ENCODE measurements at places on chromosomes 7 and 10. TPM values are rescaled to one million over a fixed set of nuclear protein-coding genes. Genes with fewer than 3 reads are reported as not detected.
A peak's percentile ranks its signal among the peaks of the same experiment; 100 is the strongest.

Gene PLCE1
- 47.4 TPM for total RNA-seq

DNA sequence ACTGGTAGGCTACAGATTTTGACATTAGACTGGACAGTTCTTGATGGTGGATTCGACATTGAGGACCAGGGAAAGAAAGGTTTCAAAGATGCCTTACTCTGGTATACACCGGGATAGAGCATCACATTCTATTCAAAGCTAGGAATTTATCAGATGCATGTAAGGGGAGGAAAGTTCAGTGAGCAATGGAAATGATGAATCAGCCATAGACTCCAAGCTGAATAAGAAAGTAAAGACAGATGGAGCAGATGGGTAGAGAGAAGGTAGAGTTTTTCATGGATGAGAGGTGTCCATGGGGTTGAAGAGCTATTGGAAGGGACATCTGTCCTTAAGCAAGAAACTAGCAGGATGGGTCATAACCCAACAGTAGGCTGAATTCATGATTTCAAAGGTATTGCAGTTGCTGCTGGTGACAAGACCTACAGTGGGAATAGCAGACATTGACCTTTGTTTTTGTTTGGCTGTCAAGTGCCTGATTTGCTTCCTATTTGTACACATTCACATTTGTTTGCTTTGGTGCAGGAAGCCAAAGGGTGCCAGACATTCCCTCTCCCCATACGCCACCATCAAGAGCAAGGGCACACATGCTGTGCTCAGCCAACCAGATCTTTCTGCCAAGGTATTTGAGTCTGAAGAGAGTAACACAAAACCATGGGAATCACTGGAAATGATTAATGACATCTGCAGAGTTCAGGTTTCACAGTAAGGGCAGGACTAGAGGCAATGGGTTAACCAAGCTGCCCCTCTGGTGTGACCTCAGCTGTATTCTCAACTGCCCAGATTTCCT, 8.6 kb upstream of the CACUL1 start:
- no peak for DNase-seq

- no peak for DNase-seq
These were observed 96.3 kb downstream of the CHN2 start for GRCh38 chr7:29290829-29291228.

DNA sequence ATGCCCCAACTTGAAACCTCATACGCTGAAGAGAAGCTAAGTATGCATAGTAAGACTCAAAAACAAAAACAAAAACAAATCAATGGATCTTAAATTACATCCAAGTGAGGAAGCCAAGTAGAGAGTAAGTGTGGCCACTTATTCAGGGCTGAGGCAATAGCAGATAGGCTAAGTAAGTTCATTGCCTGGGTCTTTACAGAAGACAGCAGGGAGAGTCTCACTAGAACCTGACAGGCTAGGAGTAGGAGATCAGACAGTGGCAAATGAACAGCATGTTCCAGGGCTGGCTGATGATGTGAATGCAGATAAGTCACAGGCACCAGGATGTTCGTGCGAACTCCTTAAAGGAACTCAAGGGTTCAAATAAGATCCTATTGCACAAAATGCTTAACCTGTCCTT, 568.6 kb downstream of the KCNMA1 start:
- no peak for DNase-seq

- no peak for DNase-seq
These were observed 100.9 kb upstream of the CHST15 start for GRCh38 chr10:124194199-124194824.

DNA sequence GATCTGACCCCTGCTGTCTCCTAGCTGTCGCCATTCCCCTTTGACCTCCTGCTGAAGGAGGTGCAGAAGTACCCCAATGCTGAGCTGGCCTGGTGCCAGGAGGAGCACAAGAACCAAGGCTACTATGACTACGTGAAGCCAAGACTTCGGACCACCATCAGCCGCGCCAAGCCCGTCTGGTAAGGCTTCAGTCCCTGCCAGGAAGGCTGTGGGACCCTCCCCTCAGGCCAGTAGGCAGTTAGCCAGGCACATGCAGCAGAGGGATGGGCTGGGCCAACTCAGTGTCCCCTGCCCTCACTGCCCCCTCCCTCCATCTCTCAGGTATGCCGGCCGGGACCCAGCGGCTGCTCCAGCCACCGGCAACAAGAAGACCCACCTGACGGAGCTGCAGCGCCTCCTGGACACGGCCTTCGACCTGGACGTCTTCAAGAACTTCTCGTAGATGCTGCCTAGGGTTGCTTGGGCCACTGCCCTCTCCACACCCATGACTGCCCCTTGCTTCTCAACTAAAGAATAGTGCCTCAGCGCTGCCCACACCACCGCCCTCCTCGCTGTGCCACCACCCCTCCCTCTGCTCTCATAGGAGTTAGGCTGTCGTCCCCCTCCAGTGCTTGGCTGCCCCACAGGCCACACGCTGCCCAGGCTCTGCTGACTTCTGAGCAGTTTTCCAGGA, 41.0 kb upstream of the ZMIZ2 start:
- no peak for DNase-seq

GRCh38 chr7:47454974-47455871, 126.7 kb downstream of the TNS3 start:
- DNase-seq = no peak

Gene CREB5
- 17.8 TPM for total RNA-seq

Gene PALD1
- 4.8 TPM for total RNA-seq

DNA sequence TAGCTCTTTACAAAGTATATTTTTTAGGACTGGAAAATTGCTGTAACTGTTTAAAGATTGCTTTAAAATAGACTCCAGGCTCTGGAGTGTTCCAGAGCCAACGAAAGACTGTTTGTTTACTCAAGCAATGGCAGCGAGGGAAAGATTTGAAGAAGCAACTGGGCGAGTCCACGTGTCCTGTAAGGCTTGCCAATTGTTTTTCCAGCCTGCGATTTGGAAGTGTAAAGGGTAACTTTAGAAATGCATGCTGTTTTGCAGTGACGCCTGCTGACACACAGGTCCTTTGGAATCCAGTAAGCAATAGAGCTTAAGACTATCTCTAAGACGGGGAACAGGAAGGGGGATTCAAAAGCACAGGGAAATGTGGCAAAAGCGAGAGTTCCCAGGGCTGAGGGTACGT, 55.8 kb downstream of the TACC2 start:
- DNase-seq = peak; percentile 54

DNA sequence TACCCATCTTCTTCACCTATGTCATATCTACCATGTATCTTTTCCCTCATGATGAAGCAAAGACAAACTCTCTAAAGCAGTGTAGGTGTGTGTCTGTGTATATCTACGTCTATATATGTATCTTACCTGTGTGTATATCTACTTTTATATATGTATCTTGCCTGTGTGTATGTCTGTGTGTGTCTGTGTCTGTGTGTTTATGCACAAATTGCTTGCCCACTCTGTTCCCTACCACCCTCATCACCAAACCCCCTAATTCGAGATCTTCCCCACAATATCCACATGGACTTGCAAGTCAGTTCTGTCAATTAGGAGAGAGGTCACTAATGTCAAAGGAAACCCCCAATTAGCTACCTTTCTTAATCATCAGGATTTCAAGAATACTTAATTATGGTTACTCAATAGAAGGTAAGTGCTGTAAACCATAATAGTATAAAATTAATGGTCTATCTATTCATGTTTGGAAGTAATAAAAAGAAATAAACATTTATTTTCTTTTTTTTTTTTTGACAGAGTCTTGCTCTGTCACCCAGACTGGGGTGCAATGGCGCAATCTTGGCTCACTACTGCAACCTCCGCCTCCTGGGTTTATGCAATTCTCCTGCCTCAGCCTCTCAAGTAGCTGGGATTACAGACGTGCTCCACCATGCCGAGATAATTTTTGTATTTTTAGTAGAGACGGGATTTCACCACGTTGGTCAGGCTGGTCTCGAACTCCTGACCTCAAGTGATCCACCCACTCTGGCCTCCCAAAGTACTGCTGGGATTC, 43.6 kb downstream of the ANKRD61 start:
- no peak for DNase-seq

Gene CTTNBP2
- 6.3 TPM for total RNA-seq

Gene MMRN2
- 29.1 TPM for total RNA-seq

Gene KLF14
- total RNA-seq = 0.48 TPM

DNA sequence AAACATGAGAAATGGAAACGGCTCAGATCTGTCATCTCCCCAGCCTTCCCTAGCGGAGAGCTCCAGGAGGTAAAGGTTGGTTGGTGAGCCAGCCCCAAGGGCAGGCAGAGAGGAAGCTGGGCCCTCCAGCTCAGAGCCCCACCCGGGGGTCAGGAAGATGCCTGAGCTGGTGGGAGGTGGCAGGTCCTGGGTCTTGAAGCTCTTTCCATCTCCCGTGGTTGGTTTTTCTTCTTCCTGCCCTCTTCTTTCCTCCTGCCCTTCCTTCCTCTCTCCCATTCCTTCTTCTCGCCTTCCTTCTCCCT, 384.2 kb upstream of the FOXK1 start:
- DNase-seq = no peak

Gene ZNHIT1
- total RNA-seq = 56.3 TPM

DNA sequence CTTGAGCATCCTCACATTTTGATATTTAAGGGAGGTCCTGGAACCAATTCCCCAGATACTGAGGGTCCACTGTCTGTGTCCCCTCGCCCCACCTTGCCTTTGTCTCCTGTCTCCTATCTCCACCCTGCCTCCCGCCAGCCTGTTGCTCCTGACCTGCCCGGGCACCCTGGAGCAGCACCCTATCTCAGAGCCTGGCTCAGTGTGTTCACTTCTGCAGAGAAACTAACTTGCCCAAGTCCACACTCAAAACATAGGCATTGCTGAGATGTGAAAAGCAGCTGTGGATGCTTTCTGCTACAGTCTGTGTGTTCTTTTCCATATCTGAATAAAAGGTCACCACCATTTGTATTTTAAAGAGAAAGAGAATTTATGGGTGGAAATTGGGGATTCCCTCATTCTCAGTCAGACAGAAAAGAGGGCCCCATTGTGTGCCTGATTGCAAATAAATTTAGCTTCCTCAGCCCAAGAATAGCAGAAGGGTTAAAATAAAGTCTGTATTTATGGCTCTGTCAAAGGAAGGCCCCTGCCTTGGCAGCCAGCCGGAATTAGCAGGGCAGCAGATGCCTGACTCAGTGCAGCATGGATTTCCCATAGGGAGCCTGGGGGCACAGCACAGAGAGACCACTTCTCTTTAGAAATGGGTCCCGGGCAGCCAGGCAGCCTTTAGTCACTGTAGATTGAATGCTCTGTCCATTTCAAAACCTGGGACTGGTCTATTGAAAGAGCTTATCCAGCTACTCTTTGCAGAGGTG, 161.3 kb downstream of the EGFR start:
- peak; percentile 52 for DNase-seq

GRCh38 chr10:29392376-29393021, 103.6 kb downstream of the LYZL1 start:
- peak; percentile 67 for DNase-seq

Gene DCLRE1C
- total RNA-seq = 18.5 TPM

- DNase-seq = no peak
These were observed 1.3 kb downstream of the PFKFB3 start for GRCh38 chr10:6204063-6204340.

DNA sequence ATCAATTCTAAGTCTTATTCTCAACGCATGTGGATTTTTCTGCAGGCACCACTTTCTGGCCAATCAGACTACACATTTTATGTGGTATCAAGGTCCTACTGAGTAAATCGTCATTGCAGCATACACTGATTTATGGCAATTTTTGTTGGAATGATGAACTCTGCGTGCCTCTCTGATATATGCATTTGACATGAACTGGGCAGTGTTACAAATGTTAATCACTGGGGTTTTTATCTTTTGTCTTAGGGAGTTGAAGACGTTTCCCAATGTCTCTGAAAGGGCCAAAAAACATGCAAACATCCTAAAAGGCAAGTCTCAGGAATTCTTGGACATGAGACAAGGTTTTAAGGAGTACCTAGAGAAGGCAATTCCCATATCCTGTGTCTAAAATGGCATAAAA, 809.5 kb upstream of the CELF2 start:
- DNase-seq = peak; percentile 72

DNA sequence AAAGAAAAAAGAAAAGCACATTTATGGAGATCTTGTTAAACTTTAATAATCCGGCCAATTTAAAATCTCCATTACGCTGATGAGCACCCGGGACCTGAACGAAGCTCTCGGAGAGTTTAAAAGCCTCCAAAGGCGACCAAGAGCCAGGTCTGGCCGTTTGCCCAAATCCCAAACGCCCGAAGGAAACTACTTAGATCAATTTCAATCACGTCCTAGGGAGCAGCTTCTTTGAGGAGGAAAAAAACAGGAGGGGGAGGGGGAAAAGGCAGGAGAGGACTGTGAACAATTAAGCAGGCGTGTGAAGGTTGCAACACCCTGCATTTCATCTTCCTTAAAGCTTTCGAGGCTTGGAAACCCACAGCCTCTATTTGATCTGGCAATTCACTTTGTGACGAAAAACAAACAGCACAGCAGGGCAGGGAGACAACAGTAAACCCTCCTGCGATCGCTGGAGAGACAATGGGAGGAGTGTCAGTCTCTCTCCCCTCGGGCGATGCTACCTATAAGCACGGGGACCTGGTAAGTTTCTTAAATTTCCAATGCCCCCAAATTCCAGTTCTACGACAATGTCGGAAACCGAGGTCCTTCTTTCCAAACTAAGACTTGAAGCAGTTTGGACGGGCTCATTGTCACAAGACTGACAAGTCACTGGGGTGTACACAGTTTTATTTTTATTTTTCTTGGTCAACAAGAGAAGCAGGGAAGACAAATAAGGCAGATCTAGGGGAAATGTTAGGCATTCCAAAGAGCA, 1.2 kb downstream of the KLF6 start:
- peak; percentile 75 for DNase-seq

GRCh38 chr10:107031931-107032699, 132.4 kb downstream of the SORCS1 start:
- DNase-seq = peak; percentile 1

DNA sequence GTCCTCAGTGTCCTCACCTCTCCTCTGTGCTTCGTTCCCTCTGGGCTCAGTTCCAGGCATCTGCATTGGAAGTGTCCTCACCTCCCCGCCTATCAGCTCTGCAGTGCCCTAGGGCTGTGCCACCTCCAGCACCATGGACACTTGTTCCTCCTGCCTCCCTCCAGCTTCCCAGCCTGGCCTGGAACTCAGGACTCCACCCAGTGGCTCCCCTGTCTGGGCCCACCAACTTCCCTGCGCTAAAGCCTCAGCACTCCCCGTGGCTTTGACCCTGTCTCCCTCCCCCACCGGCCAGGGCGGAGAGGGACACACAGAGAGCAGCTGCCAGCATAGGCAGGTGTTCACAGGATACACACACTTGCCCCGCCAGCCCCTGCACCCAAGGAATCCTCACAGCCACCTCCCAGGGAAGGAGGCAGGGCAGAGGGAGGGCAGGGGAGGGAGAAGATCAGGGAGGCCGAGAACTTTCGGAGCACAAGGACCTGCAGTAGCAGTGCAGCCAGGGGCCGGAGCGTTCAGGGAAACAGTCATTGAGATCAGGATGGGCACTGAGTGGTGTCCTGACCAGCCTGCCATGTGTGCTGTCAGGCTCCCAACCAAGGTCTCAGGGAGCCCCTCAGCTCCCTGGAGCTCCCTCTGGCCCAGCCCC, 31.3 kb downstream of the ANXA8 start:
- no peak for DNase-seq

GRCh38 chr7:65251851-65252620, 121.6 kb upstream of the ZNF92 start:
- peak; percentile 74 for DNase-seq

Measured in umbilical cord (tissue), 2 donors.